ELF-1 (cell line): ENCODE measurements at places on chromosomes 6 and 20.

- no peak for DNase-seq
Measured at GRCh38 chr6:163331245-163331644, 83.3 kb upstream of the QKI start.

DNA sequence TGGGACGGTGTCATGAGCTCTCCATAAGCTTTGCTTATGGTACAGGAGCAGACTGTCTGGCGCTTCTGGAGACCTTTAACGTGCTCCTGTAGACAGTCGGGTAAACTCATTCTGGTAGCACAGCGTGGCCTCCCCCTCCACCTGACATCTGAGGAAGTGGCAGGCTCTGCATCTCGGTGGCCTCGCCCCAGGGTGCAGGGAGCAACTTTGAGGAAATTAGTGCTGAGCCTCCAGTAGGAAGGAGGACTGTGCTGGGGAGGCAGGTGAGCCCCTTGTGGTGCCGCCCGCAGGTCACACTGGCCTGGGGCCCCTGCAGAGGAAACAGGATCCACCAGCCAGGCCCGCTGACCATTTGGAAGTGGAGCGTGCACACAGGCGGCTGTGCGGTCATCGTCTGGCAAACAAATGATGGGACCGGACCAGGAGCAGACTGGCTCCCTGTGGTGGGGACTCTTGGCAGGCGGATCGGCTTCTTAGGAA, 57.9 kb downstream of the SYNJ2 start:
- DNase-seq, result peak; percentile 37

GRCh38 chr6:159681191-159681880, 11.7 kb downstream of the SOD2 start:
- no peak for DNase-seq

DNA sequence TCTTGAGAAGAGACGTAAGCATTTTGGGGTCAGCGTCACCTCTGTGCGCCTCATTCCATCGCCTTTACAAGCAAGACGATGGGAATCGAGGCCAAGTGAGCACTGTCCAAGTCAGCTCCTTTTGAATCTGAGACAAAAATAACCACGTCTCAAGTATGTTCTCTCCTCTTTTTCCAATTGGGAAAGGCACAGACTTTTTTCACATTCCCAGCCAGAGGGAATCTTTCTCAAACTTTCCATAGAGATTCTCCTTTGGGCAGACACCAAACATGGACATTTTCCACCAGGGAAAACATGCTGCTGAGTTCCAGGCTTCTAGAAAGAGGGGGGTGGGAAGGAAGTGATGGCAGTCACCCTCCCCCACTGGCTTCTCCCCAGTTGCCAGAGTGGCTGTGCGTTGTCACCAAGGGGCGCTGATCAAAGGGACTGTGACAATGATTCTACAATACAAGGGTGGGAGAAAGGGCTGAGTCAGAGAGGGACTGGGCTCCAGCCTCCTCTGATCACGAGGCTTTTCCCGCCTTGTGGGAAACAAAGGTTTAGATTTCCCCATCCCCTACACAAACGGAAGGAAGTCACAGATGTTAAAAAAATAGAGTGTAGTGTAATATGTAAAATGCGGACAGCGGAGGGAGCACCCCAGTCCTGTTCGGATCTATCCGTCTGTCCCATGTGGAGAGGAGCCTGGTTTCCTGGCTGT, 281.9 kb upstream of the RNF24 start:
- peak; percentile 13 for DNase-seq

DNA sequence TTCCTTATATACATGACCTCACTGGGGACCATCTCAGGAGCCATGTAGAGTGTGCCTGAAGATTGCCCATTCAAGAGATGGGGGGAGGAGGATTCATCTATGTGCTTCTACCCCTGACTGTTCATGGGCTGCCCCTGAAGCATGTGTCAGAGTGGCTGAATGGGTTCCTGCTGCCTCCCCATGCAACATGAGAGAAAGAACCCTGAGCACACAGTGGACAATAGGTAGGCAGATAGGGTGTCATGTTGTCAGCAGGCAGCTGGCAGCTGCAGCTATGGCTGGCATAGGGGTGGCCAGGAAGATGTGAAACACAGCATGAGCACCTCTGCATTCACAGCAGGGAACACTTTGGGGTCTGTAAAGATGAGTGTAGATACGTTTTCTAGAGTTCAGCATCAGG, 208.4 kb upstream of the CNR1 start:
- DNase-seq, result no peak
